Fibroblast of lung (primary cell): ENCODE measurements at places on chromosomes 2 and 18. TPM values are rescaled to one million over a fixed set of nuclear protein-coding genes. Genes with fewer than 3 reads are reported as not detected.
A peak's percentile ranks its signal among the peaks of the same experiment; 100 is the strongest.

DNA sequence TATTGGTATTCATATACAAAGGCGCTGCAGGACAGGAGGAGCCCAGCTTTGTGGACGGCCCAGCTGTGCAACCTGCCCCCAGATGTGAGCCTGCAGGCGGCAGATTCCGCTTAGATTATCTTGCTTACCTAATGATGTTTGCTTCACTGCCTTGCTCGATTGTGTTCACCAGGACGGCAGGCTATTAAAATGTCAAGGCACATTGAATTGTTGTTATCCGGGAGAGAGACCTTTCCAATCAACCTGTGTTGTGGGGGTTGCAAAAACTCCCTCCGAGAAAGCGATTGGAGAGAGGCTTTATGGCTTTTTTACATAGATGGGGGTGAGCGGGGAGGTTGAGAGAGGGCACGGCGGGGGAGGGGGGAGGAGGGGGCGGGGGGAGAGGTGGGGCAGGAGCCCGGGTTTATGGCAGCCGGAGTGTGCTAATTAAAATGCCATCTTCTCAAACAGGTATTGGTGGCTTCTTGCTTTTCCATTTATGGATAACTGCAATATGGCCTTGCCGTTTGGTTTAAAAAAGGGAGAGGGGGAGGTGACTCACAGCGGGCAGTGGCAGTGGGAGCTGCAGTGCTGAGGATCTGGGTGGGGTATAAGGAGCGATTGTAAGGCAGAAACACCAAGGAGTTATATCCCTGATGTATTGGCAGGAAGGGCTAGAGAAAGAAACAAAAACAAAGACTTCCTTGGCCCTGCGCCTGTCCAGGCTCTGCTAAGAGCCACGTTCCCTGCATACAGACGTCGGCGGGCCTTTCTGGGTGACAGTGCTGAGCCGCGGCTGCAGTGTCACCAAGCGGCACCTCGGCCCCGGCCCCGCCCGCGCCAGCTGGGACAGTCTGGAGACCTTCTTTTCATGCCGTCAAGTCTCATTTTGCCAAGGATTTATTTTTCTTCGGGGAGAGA lies 97.2 kb downstream of the INSIG2 start:
- H3K4me1 ChIP-seq: no peaks in the 10 kb centered on the region
- no peak overlapping the region for H3K27ac ChIP-seq
- peaks cover 2% of the 10 kb centered on the region for H3K27me3 ChIP-seq
- peak overlapping the region; percentile 46 for H3K4me3 ChIP-seq
- H3K36me3 ChIP-seq: no peaks in the 10 kb centered on the region
- DNase-seq: peak; percentile 31

DNA sequence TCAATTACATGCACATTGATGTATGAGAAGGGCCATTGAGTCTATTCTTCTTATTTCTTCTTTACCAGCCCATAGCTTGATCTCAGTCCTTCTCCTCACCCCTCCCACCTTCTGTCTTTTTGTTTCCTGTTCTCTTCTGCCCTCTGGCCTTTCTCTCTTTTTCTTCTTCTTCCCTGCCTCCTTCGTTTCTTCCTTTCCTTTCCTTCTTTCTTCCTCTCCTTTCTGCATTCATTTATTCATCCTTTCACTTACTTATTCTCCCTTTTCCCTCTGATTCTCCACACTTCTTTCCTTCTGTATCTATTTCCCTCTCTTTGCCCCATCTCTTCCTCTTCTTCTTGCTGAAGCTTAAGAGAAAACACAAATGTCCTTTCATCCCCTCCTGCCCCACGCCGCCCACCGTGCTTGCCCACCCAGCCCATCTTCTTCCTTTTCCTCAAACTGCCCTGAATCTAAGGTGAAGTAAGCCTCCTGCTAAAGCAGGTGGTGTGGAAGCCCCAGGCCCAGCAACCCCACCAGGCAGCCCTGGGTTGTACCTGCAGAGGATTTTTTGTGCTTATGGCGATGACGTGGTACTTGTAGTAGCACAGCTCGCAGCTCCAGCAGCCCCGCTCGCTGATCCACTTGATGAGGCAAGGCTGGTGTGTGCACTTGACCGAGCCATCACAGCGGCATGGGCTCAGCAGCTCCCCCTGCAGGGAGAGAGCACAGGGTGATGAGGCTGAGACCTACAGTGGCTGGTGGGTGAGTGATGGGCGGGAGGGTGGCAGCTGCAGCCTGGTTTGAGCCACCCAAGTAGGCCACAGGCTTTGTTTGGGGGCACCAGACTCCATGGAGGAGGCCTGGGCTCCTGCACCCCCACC lies 89.0 kb downstream of the MARCHF4 start:
- no peak for DNase-seq
- H3K27me3 ChIP-seq: no peaks in the 10 kb centered on the region
- H3K27ac ChIP-seq: no peak overlapping the region
- peaks cover 2% of the 10 kb centered on the region for H3K36me3 ChIP-seq

DNA sequence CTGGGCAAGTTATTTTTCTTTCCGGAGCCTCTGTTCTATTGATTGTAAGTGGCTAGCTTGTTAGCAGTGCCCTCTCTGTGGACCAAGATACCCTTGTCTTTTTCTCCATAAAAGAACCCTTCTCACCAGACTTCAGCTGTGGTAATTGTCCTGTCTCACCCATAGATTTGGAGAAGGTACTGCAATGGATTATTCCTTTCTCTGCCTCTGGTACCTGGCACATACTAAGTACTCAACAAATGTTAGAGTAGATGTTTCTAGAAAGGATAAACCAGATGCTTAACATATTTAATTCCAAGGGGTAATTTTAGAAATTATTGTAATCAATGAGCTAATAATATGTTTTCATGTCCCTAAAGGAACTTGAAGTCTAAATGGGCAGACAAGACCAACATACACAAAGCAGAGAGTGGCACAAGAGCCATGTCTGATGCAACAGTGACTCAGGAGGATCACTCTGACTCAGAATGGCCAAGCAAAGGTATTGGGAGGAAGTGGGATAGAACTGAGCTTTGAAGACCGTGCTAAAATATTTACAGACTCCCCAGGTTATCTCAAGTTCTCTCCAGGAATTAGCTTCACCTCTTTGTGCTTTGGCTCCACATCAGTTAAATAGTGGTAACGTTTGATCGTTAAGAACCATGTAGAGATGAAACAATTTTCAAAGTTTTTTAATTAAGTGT lies 129.7 kb upstream of the OSR1 start:
- peak; percentile 71 for DNase-seq
- H3K4me1 ChIP-seq: no peaks in the 10 kb centered on the region
- H3K27ac ChIP-seq: no peak overlapping the region
- no peaks in the 10 kb centered on the region for H3K27me3 ChIP-seq
- H3K4me3 ChIP-seq: no peak overlapping the region
- no peaks in the 10 kb centered on the region for H3K36me3 ChIP-seq

DNA sequence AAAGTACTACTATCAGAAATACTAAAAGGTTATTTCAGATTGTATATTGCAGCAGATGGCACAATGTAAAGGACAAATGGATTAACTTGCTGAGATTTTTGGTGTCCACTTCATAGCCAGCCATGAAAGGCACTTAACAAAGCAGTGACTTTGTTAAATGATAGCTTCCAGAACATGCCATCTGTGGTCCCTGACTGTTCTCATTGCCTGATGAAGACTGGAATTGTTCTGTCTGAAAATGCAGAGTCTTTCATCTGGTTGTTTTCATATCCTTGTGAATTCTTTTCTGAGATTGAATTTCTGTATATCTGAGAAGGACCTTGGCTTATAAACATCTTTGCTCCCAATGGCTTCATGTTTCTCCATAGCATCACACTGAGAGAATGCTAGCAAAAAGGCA lies 44.4 kb upstream of the LRRTM1 start:
- no peak overlapping the region for H3K4me3 ChIP-seq
- DNase-seq: no peak
- H3K4me1 ChIP-seq: no peaks in the 10 kb centered on the region
- no peaks in the 10 kb centered on the region for H3K36me3 ChIP-seq

- H3K27ac ChIP-seq: no peak overlapping the region
- peaks cover 14% of the 10 kb centered on the region for H3K4me1 ChIP-seq
- H3K27me3 ChIP-seq: no peaks in the 10 kb centered on the region
- no peak overlapping the region for H3K4me3 ChIP-seq
- peak; percentile 66 for DNase-seq
Observed at GRCh38 chr2:9403924-9404323, 19.4 kb downstream of the ITGB1BP1 start.

- no peak for DNase-seq
- no peaks in the 10 kb centered on the region for H3K4me1 ChIP-seq
- no peaks in the 10 kb centered on the region for H3K36me3 ChIP-seq
- H3K4me3 ChIP-seq: peak overlapping the region; percentile 61
Observed at GRCh38 chr18:13136904-13137669, 81.5 kb upstream of the LDLRAD4 start.

EDAR gene
- total RNA-seq: not detected in 2 replicates

KLF11 gene
- 6.8 and 7.7 TPM in 2 replicates for total RNA-seq

DSC1 gene
- total RNA-seq: not detected in 2 replicates

RAB6C gene
- not detected in 2 replicates for total RNA-seq

EVX2 gene
- not detected in 2 replicates for total RNA-seq
